ENCODE measurements at places on chromosomes 12 and 14.
A peak's percentile ranks its signal among the peaks of the same experiment; 100 is the strongest.

DNA sequence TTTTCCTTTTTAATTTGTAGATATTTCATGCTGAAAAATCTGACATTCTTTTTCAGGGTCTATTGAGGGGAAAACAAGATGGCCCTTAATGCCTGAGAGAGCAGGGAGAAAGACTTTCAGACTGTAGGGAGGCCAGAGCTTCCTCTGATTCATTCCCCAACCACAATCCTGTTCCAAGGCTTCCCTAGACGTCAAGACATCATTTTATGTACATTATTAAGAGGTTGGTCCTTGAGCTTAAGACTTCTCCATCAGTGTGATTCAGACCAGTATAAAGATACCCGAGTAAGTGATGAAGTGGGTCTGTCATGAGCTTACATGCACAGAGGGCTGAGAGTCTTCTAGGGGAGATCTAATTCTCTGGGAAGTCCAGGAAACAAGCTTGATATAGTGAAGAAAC lies 57.3 kb downstream of the AVPR1A start:
- no peak overlapping the region for H3K4me3 ChIP-seq
- no peak overlapping the region for H3K27ac ChIP-seq
- DNase-seq = no peak
- no peaks in the 10 kb centered on the region for H3K27me3 ChIP-seq
- H3K36me3 ChIP-seq = no peaks in the 10 kb centered on the region

DNA sequence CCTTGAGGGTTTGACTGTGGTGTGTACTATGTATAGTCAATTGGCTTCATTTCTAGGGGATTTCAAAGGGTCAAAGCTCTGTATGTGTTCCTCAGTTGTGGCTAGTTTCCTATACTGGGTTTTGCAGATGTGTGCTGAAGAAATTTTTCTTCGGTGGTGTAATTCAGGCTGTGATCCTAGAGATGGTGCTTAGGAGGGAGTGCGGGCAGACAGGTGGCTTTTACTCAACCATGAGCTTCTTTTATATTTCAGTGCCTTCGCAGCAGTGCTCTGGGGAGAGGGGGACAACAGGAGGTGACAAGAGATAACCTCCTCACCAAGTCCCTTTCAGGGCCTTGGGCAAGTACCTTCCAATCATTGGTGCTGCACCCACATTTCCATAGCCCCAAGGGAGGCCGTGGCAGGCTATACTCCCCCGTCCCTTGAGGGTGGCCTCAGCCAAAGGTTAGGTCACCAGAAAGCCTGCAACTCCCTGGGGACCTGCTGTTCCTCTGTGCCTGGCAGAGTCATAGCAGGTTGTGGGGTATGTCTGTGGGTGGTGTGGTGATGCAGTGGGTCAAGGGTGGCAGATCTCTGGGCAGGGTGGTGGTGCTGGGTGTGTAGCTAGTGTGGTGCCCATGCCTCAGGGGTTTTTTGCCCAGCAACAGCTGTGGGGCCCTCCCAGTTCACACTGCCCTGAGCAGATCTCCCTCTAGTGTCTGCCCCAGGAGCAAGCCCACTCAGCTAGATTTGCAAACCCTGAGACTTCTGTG lies 37.0 kb upstream of the TMX1 start:
- no peaks in the 10 kb centered on the region for H3K36me3 ChIP-seq
- H3K27ac ChIP-seq = no peak overlapping the region
- H3K4me1 ChIP-seq = peaks cover 17% of the 10 kb centered on the region
- H3K27me3 ChIP-seq = no peaks in the 10 kb centered on the region
- DNase-seq = no peak
- H3K4me3 ChIP-seq = no peak overlapping the region

DNA sequence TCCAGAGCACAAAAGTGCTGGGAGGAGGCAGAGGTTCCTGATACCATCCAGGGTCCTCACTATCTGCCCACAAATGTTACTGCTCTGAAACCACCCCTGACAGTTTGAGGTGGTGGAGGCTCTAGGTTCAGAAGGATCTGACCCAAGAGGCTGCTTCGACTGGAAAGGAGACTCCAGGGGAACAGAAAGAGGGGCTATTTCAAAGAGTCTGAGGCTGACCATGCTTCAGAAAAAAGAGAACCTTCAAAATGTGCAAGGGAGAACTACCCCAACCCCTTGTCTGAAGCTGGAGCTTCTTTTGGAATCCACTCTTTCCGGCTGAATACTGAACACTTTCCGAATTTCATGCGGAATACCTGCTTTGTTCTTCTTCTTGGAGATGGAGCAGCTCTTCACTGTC lies 41.8 kb downstream of the RBM19 start:
- H3K4me3 ChIP-seq = no peak overlapping the region
- peaks cover 28% of the 10 kb centered on the region for H3K36me3 ChIP-seq
- H3K27me3 ChIP-seq = no peaks in the 10 kb centered on the region
- no peak for DNase-seq

DNA sequence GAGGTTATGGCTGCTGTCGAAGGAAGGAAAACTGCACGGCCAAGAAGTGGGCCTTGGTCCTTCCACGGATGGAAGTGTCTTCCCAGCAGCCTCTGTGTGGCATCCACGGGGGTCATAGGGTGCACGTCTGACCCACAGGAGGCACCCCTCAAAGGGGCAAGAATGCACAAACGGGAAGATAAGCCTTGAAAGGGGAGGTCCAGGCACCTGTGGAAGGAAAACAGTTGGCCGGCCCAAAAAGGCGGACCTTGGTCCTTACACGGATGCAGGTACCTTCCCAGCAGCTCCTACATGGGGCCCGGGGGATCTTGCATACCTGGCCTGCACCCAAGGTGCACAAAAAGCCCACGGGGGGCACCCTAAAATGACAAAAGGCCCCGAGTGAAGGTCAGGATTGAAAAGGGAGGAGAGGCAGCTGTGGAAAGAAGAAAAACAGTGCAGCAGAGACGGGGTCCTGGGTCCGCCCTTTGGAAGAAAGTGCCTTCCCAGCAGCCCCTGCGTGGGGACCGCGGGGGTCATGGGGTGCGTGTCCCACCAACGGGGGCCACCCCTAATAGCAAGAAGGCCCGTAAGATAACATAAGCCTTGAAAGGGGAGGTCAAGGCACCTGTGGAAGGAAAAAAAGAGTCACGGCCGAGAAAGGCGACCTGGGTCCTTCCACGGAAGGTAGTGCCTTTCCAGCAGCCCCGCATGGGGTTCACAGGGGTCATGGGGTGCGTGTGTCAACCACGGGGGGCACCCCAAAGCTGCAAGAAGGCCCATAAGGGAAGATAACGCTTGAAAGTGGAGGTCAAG lies 276.1 kb downstream of the ALG10 start:
- H3K4me1 ChIP-seq = no peaks in the 10 kb centered on the region
- no peak overlapping the region for H3K4me3 ChIP-seq
- H3K27me3 ChIP-seq = peaks cover 46% of the 10 kb centered on the region
- peaks cover 100% of the 10 kb centered on the region for H3K36me3 ChIP-seq

GRCh38 chr14:56797003-56797568 lies 13.2 kb downstream of the OTX2 start:
- peaks cover 17% of the 10 kb centered on the region for H3K36me3 ChIP-seq
- H3K27me3 ChIP-seq = peaks cover 85% of the 10 kb centered on the region
- DNase-seq = peak; percentile 21
- peak overlapping the region; percentile 72 for H3K4me3 ChIP-seq
- H3K4me1 ChIP-seq = peaks cover 58% of the 10 kb centered on the region

DNA sequence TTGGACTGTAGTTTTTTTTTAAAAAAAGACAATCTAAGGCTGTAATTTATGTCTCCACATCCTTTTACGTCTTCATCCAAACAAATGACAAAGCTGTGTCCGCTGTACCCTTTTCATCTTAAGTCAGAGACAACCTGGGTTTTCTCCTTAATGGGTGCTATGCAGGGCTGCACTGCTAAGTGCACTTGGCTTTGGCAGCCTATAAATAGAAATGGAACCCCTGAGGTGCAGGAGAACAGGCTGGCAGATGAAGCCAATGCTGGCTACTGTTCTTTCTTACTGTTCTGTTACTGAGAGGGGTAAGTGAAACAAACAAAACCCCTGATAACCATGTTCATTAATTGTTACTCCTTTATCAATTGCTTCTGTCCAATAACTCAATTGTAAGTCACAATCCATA lies 47.1 kb upstream of the KICS2 start:
- no peak for DNase-seq
- no peaks in the 10 kb centered on the region for H3K36me3 ChIP-seq
- peaks cover 6% of the 10 kb centered on the region for H3K4me1 ChIP-seq

- peaks cover 6% of the 10 kb centered on the region for H3K36me3 ChIP-seq
- H3K4me1 ChIP-seq = peaks cover 18% of the 10 kb centered on the region
- no peak overlapping the region for H3K27ac ChIP-seq
- no peak for DNase-seq
These were observed 102.8 kb downstream of the TGFB3 start for GRCh38 chr14:75879031-75879430.

- no peak overlapping the region for H3K4me3 ChIP-seq
- no peaks in the 10 kb centered on the region for H3K27me3 ChIP-seq
- peaks cover 15% of the 10 kb centered on the region for H3K4me1 ChIP-seq
- DNase-seq = no peak
- no peaks in the 10 kb centered on the region for H3K36me3 ChIP-seq
These were observed 145.8 kb downstream of the FUT8 start for GRCh38 chr14:65558363-65558762.

DNA sequence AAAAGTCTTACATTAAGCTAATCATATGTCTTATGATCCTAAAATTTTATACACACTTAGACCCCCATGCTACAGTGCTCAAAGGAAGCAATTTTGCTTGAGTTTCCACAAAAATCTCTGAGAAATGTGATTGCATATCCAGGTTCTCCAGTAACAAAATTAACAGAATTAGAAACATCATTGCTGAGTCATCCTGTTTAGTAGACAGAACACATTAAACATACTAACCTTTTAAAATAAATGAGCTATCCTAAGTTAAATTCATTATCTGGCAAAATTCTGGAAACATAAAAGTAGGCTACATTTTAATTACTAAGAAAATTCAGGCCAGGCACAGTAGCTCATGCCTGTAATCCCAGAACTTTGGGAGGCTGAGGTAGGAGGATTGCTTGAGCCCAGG lies 94.7 kb downstream of the DENND5B start:
- peaks cover 5% of the 10 kb centered on the region for H3K36me3 ChIP-seq
- no peak overlapping the region for H3K27ac ChIP-seq

- H3K27ac ChIP-seq = peak overlapping the region; percentile 90
- H3K4me1 ChIP-seq = peaks cover 27% of the 10 kb centered on the region
- no peak overlapping the region for H3K4me3 ChIP-seq
- DNase-seq = peak; percentile 53
These were observed 47.1 kb downstream of the BCAT1 start for GRCh38 chr12:24901576-24902461.

DNA sequence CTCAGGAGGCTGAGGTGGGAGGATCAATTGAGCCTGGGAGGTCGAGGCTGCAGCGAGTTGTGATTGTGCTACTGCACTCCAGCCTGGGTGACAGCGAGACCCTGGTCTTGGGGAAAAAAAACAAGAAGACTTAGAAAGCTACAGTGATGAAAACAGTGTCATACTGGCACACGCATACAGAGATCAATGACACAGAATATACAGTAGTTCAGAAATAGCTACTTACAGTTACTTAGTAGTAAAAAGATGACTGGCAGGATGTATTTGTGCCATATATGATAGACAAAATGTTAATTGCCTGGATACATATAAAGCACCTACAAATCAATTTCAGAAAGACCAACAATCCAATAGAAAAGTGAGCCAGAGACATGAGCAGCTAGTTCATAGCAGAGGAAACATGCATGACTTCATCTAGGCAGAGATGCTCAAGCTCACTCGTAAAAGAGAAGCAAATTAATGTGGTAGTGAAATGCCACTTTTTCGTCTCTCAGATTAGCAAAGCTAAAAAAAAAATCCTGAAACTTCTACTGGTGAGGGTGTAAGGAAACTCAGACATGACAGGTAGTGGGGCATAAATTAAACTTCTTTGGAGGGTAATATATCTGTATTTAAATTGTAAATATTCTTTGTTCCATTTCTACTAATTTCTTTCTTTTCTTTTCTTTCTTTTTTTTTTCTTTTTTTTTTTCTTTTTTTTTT lies 2.5 kb upstream of the ALDH2 start:
- peaks cover 26% of the 10 kb centered on the region for H3K4me1 ChIP-seq
- no peak overlapping the region for H3K27ac ChIP-seq
- no peak for DNase-seq
- H3K4me3 ChIP-seq = no peak overlapping the region
- H3K36me3 ChIP-seq = no peaks in the 10 kb centered on the region

DNA sequence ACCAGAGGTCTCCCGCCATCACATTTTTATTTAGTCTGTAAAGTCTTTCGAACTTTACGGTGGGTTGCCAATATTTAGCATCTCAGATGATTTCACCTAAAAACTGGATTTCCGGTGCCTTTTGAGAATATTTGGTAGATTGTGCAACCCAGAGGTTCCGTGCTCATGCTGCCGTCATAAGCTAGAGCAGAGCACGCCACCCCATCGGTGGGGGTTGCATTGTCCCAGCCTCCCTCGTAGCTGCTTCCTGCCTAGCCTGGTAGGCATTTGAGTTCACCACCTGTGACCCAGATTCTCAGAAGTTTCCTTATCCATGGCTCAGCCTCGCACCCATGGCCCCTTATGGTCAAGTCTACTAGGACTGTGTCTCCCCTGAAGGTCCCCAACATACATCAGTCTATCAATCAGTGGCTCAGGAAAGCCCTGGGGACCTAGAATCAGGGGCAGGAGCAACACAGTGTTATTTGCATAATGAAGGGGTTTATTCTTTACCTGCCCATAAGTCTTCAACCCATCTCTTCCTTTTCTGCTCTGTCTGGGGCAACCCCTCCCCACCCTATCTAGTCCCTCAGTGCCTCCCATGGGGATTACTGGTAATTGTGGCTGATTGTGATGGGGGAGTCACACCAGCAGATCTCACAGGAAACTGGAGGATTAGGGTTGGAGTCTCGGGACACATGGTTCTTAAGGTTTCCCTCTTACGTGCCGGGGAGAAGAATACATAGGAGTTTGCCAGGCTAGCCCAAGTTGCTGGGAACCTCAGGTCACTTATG lies 152.3 kb downstream of the PHETA1 start:
- no peak overlapping the region for H3K27ac ChIP-seq
- H3K4me1 ChIP-seq = peaks cover 10% of the 10 kb centered on the region
- H3K4me3 ChIP-seq = no peak overlapping the region
- H3K36me3 ChIP-seq = no peaks in the 10 kb centered on the region
- no peaks in the 10 kb centered on the region for H3K27me3 ChIP-seq

GRCh38 chr12:28253161-28253641 lies 62.9 kb downstream of the CCDC91 start:
- DNase-seq = no peak
- H3K27ac ChIP-seq = no peak overlapping the region
- no peaks in the 10 kb centered on the region for H3K36me3 ChIP-seq
- peaks cover 15% of the 10 kb centered on the region for H3K4me1 ChIP-seq
- H3K4me3 ChIP-seq = no peak overlapping the region

DNA sequence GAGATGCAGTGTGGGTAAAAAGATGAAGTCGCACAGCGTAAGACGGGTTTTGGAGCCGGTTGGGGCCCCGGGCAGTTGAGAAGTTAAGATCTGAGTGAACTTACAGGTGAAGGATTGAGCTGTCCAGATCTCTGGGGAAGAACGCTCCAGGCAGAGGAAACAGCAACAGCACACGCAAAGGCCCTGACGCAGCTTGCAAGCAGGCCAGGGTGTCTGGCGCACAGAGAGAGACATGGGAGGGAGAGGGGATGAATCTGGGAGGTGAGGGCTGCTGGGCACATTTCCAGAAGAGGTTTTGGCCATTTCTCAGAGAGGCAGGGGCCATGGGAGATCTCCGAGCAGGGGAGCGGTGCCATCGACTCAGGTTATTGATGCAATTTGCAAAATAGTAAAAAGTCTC lies 31.0 kb downstream of the MYL2 start:
- no peak overlapping the region for H3K27ac ChIP-seq
- peaks cover 2% of the 10 kb centered on the region for H3K4me1 ChIP-seq
- no peak overlapping the region for H3K4me3 ChIP-seq
- DNase-seq = no peak
- H3K36me3 ChIP-seq = no peaks in the 10 kb centered on the region
- peaks cover 3% of the 10 kb centered on the region for H3K27me3 ChIP-seq

GRCh38 chr14:58863661-58864345 lies 226.0 kb downstream of the DACT1 start:
- no peaks in the 10 kb centered on the region for H3K27me3 ChIP-seq
- DNase-seq = no peak
